ENCODE measurements at places on chromosomes 12 and 14.

- DNase-seq: no peak
Measured at GRCh38 chr12:12539028-12539810, 23.4 kb downstream of the DUSP16 start.

DNA sequence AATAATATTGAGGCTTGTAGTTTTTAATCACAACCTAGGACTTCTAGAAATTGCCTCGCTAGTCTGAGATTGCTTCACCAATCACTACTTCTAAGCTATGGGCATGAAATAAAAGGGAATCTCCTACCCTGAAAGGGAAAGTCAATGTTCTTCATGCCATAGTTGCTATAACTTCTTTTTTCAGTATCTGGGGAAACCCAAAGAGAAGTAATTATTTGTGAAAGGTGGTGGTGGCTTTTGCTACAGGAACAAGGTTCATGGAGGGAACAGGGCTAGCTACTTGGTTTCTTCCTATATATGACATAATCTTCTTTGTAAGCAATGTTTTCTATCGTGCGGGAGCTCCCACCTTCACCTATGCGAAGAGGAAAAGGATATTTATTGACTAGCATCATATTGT lies 61.6 kb upstream of the DNM1L start:
- DNase-seq: no peak

DNA sequence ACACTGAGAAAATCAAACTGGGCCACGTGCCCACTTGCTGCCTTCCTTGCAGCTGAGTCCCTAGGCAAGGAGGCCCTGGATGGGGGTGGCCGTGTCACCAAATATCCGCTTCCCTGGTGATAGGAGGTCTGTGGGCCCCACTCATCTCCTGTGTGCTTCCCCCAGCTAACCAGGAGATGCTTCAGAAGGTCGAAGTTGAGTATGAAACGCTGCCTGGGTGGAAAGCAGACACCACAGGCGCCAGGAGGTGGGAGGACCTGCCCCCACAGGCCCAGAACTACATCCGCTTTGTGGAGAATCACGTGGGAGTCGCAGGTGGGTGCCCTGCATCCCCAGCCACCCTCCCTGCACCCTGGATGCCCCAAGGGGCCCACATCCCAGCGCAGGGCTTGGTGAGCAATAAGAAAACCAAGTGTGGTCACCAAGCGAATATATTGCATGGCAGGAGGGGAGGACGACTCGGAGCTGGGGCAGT lies 6.8 kb upstream of the SIVA1 start:
- DNase-seq: no peak

DNA sequence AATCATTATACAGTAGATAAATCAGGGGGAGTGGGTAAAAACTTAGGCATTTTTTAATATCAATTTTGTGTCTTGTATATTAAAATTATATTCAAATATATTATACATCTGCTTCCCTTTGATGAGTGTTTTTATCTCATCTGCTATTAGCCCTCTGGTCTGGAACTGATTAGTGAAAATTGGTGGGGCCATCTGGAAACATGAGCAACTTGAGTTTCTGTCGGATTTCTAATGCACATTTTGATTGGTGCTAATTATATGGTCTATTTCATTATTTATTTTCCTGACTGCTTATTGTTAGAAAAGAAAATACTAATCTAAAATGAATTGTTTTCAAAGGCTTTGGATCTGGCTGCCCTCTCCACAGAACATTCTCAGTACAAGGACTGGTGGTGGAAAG lies 28.2 kb downstream of the TTC8 start:
- no peak for DNase-seq

DNA sequence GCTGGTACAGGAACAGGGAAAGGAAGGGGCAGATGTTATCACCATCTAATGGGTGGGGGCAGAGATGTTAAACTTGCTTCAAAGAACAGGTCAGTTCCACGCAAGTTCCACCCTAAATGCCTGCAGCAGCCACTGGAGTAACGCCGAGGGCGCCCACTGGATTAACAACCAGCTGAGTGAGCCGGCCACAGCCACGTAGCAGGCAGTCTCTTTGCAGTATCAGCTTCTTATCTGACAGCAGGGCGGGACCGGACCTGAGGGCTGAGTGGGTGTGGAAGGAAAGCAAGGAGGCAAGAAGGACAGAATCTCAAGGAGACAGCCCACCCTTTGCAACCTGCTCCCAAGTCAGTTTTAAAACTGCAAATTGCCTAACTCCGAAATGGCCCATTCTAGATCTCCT lies 38.4 kb upstream of the FOXN3 start:
- no peak for DNase-seq

- DNase-seq: no peak
Measured at GRCh38 chr12:8566525-8566924, 25.8 kb upstream of the CLEC4E start.

DNA sequence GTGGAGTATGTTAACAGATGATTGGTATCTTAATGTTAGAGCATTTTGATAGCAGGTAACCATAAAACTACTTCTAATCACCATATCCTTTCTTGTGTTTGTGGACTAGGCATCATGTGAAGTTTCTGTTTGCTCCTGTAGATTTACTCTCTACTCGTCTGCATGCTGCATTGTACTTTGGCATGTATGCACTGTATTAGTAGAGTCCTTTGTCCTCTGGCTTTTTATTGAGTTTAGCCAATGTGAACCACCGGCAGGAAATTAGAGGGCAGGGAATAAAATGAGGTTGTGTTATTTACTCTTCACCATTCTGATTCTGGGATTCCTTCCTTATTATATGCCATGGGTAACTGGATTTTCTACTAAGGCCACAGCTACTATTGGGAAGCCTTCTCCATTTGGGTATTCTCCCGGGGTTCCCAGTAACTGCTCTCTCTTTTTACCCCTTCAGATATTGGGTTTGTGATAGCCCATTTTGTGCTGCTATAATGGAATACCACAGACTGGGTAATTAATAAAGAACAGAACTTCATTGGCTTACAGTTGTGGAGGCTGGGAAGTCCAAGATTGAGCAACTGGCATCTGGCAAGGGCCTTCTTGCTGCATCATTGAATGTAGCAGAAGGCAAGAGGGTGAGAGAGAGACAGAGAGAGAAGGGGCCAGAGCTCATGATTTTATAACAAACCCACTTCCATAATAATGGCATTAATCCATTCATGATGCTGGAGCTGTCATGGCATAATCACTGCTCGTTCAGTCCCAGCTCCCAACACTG lies 22.4 kb downstream of the FAM177A1 start:
- DNase-seq: no peak

Measured in CMK (cell line).